ENCODE measurements at places on chromosomes 2 and 18. TPM values are rescaled to one million over a fixed set of nuclear protein-coding genes. Genes with fewer than 3 reads are reported as not detected.

Gene DNAH6
- total RNA-seq = 0.86 TPM

Gene RAB6D
- total RNA-seq = not detected

Gene PROM2
- total RNA-seq = 5.4 TPM

Gene BCL2
- total RNA-seq = 6.8 TPM

Gene LCT
- not detected for total RNA-seq

DNA sequence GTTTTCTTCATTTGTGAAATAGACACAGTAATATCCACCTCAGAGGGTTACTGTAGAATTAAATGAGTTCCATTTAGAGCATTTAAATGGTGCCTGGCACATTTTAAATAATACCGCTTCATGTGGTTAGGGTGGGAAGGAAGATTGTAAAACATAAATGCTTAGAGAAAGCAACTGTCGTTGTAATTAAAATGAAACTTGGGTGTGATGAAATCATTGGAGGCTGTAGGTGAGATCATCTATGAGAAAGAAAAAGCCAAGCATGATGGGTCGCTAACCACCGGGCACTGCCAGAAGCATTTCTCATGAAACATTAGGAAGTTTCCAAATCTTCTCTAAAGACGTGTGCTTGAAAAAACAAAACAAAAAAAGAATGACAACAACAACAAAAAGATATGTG, 8.2 kb upstream of the SLC39A10 start:
- H3K4me1 ChIP-seq = peaks cover 2% of the 10 kb centered on the region
- H3K4me3 ChIP-seq = no peak overlapping the region
- no peaks in the 10 kb centered on the region for H3K36me3 ChIP-seq
- no peaks in the 10 kb centered on the region for H3K27me3 ChIP-seq
- H3K27ac ChIP-seq = no peak overlapping the region

- DNase-seq = no peak
- peaks cover 33% of the 10 kb centered on the region for H3K4me1 ChIP-seq
- H3K4me3 ChIP-seq = peak overlapping the region; percentile 99
- peak overlapping the region; percentile 91 for H3K27ac ChIP-seq
These were observed 3.9 kb downstream of the PKDCC start for GRCh38 chr2:42051543-42052235.

- no peak overlapping the region for H3K27ac ChIP-seq
- no peaks in the 10 kb centered on the region for H3K27me3 ChIP-seq
- no peaks in the 10 kb centered on the region for H3K4me1 ChIP-seq
- no peaks in the 10 kb centered on the region for H3K36me3 ChIP-seq
These were observed 145.3 kb upstream of the CDH20 start for GRCh38 chr18:61187971-61188370.

DNA sequence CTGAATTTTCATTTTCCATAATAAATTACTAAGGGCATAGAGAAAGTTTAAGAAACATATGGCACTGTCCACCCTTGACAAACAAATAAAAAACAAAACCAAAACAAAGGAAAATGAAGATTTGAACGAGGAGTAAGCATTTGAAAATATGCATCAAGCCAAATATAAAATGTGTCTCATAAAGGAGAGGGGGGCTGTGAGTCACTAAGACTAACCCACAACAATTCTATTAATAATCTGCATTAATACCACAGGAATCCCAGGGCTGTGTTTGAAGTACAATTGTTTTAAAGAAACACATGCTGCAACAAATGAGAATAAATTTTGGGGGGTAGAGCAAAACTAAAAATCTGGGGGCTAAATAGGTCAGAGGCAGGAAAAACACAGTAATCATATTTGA, 53.8 kb upstream of the STK17B start:
- no peaks in the 10 kb centered on the region for H3K27me3 ChIP-seq
- DNase-seq = no peak
- H3K4me1 ChIP-seq = no peaks in the 10 kb centered on the region
- H3K4me3 ChIP-seq = no peak overlapping the region

DNA sequence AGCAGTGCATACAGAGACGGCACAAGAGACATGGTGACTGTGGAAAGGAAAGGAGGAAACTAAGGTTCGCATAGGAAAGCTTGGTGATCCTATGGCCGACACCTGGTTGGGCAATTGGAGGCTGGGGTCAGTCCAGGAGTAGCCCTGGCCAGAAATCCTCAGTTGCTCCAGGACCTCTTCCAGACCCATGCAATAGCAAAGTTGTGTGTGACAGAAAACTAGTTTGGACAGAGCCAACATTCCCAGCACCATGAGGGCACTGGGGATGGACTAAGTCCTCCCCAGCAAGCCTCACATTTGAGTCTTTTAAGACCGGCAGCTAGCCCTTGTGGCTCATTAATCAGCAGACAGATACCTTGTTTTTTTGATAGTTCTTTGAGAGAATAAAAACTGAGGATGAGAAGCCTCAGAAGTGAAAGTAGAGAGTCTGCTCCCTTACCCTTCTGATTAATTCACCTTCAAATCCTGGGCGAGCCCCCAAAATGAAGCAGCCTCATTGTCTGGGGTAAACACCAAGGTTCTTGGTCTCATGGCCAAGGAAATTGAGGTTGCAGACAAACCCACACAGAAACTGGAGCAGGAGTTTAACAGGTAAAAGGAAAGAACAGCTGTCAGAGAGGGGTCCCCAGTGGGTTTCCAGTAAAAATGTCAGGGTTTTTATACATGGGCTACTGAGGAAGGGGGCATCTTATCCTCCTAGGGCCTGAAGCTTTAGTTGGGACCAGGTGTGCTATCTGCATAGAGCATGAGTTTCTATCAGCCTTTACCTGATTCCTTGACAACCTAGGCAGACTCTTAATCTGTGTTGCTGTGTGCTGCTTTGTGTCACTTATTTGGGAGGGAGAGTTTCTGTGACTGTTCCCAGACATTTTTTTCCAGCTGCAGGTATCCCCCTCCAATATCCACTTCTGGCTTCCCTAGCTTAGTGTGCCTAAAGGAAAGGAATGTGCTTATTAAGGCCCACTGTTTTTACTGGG, 39.1 kb downstream of the STK17B start:
- no peaks in the 10 kb centered on the region for H3K27me3 ChIP-seq
- H3K4me1 ChIP-seq = no peaks in the 10 kb centered on the region
- peaks cover 38% of the 10 kb centered on the region for H3K36me3 ChIP-seq
- peak; percentile 51 for DNase-seq

DNA sequence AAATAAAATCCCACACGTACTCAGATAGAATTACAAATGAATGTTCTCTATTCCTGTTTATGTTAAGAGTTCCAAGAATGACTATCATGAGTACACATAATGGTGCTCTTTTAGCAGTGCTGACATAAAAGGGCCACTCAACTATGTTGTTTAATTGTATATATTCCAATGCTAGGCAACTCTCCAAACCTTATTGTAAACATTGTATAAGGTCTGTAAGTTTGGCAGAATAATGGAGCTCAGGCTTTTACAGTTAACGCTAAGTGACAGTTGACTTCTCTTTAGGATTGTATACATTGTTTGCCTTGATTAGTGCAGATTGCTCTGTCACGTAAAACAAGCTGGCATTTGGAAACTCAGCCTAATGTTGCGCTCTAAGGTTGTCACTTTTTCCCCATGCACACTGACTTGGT, 20.8 kb downstream of the RBMS1 start:
- H3K4me3 ChIP-seq = no peak overlapping the region
- DNase-seq = no peak
- H3K4me1 ChIP-seq = peaks cover 14% of the 10 kb centered on the region
- H3K36me3 ChIP-seq = no peaks in the 10 kb centered on the region
- H3K27me3 ChIP-seq = no peaks in the 10 kb centered on the region

DNA sequence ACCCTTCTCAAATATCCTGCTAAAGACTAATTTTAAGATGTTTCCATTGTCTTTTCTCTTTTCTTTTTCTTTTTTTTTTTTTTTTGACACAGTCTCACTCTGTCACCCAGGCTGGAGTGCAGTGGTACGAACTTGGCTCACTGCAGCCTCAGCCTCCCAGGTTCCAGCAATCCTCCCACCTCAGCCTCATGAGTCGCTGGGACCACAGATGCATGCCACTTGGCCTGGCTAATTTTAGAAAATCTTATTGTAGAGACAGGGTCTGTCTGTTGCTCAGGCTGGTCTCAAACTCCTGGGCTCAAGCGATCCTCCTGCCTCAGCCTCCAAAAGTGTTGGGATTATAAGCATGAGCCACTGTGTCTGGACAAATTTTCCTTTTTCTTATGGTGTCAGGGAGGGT, 167.5 kb downstream of the MCFD2 start:
- H3K27me3 ChIP-seq = no peaks in the 10 kb centered on the region
- H3K27ac ChIP-seq = no peak overlapping the region
- no peaks in the 10 kb centered on the region for H3K36me3 ChIP-seq
- no peak for DNase-seq
- H3K4me3 ChIP-seq = no peak overlapping the region

- no peak for DNase-seq
- H3K36me3 ChIP-seq = peaks cover 6% of the 10 kb centered on the region
- no peak overlapping the region for H3K27ac ChIP-seq
- H3K27me3 ChIP-seq = no peaks in the 10 kb centered on the region
These were observed 36.9 kb upstream of the PDE1A start for GRCh38 chr2:182463760-182464159.

DNA sequence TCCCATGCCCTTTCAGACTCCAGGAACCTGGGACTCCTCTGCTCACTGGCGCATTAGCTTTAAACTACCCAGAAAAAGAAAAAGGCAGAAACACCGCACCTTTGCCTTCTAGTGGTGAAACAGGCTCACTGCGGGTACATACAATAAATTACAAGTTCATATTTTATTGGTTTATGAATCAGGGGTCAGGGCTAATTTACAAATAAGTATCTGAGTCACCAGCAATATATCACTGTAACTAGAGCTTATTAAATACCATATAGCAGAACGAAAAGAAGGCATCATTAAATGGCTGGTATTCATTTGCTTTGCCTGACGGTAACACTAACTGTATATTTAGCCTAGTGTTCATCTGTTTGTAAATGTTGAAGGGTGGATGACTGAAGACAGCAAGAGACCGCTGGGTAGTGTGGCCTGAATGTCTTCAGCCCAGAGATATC, 26.9 kb upstream of the DTNB start:
- no peak for DNase-seq
- H3K27ac ChIP-seq = no peak overlapping the region
- H3K4me1 ChIP-seq = peaks cover 12% of the 10 kb centered on the region
- no peak overlapping the region for H3K4me3 ChIP-seq
- peaks cover 6% of the 10 kb centered on the region for H3K27me3 ChIP-seq

- H3K27ac ChIP-seq = no peak overlapping the region
- peaks cover 19% of the 10 kb centered on the region for H3K4me1 ChIP-seq
- H3K4me3 ChIP-seq = no peak overlapping the region
- no peaks in the 10 kb centered on the region for H3K27me3 ChIP-seq
- DNase-seq = no peak
These were observed 48.6 kb upstream of the RAPH1 start for GRCh38 chr2:203583701-203584100.

- no peaks in the 10 kb centered on the region for H3K4me1 ChIP-seq
- no peak overlapping the region for H3K27ac ChIP-seq
- no peak for DNase-seq
- H3K4me3 ChIP-seq = no peak overlapping the region
These were observed 146.3 kb upstream of the CTAGE1 start for GRCh38 chr18:22564036-22564435.

- H3K4me3 ChIP-seq = no peak overlapping the region
- DNase-seq = no peak
- H3K27me3 ChIP-seq = peaks cover 3% of the 10 kb centered on the region
- H3K4me1 ChIP-seq = no peaks in the 10 kb centered on the region
These were observed 144.5 kb downstream of the CYP26B1 start for GRCh38 chr2:72003124-72003523.

DNA sequence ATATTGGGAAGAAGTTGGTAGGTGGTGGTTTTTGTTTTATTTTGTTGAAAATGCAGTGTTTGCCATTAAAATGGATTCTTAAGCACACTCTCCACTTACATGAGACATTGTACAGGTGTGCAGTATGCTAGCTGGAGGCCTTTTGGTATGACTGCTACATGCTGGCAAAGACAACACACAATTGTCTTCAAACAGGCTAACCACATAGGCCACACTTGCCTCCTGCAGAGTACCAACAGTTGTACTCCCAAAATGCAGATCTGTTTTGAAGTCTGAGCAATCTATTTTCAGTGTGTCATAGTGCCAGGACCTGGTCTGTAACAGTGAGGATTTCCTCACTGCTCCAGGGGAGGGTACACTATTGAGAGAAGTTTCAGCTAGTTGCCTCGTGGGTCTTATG, 213.6 kb downstream of the ZRANB3 start:
- no peaks in the 10 kb centered on the region for H3K27me3 ChIP-seq
- DNase-seq = no peak
- no peaks in the 10 kb centered on the region for H3K36me3 ChIP-seq
- no peak overlapping the region for H3K4me3 ChIP-seq

DNA sequence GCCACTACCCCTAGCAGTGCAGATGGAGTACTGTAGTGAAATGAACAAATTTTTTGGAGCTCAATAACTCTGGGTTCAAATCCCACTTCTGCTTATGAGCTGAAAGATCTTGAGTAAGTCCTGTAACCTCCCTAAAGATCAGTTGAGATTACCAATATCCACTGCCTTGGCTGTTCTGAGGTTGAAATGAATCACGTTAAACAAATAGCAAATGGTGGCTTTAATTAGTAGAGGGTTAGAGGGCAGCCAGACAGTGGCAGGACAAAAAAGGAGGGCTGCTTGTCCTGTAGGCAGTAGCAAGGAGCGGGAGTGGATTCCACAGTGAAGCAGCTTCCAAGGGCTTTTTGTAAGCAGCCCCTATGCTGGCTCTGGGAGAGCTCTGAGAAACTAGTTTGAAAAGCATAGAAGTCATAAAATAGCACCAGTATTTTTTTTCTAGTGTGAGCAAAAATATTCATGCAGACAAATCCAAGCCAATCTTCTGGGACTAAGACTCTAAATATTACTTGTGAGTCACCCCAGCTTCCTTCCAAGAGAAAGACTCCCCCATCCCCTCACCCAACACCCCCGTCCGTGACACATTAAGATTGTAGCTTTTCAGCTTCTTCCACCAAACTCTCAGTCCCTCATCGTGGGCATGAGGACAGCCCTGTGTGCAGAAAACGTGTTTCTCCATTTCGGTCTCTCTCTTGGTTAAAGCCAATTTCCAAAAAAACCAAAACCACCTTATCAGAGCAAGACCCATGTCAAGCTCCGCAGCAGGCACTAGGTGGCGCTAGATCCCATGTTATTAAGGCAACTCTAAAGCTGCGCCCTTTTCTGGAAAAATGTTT, 123.5 kb upstream of the LGALSL start:
- no peak overlapping the region for H3K27ac ChIP-seq
- H3K36me3 ChIP-seq = no peaks in the 10 kb centered on the region
- H3K4me3 ChIP-seq = peak overlapping the region; percentile 40
- peak; percentile 82 for DNase-seq
- H3K27me3 ChIP-seq = peaks cover 5% of the 10 kb centered on the region
